ENCODE measurements at places on chromosomes 5 and 9. TPM values are rescaled to one million over a fixed set of nuclear protein-coding genes. Genes with fewer than 3 reads are reported as not detected.

The CFAP90 gene
- not detected for total RNA-seq

DNA sequence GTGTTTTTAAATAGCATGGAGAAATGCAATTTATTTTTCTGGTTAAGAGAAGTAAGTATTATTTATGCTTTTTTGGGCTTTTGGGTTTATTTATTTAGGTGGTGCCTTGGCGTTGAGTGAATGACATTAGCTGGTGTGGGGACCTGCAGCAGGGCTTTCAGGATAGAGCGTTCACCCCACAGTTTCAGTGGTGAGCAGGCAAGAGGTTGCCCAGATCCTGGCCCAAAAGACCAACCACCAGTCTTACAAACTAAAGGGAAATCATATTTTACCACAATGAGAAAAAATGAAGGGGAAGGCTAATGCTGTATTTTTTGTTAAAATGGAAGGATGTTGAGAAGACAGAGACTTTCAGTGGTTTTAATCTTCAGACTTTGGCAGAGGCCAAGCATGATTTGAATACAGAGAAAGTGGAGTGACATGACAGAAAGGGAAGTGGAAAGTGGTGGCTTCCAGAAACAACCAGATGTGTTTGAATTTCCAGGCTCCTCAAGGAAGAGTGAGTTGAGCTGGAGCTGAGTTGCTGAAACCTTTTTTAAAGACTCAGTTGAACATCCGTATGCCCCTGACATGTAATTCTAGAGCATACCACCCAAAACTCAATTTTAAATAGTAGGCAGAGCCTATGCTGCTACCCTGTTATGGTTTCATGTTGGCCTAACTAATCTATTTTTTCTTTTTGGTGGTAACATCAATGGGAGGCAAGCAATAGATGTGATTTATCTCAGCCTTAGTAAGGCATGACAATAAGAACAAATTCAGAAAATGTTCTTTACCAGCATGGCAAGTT is 94.8 kb downstream of the AOPEP start:
- H3K4me3 ChIP-seq, result no peak overlapping the region
- H3K27ac ChIP-seq, result peak overlapping the region; percentile 33
- DNase-seq, result no peak
- H3K36me3 ChIP-seq, result peaks cover 5% of the 10 kb centered on the region
- peaks cover 81% of the 10 kb centered on the region for H3K4me1 ChIP-seq
- no peaks in the 10 kb centered on the region for H3K27me3 ChIP-seq

DNA sequence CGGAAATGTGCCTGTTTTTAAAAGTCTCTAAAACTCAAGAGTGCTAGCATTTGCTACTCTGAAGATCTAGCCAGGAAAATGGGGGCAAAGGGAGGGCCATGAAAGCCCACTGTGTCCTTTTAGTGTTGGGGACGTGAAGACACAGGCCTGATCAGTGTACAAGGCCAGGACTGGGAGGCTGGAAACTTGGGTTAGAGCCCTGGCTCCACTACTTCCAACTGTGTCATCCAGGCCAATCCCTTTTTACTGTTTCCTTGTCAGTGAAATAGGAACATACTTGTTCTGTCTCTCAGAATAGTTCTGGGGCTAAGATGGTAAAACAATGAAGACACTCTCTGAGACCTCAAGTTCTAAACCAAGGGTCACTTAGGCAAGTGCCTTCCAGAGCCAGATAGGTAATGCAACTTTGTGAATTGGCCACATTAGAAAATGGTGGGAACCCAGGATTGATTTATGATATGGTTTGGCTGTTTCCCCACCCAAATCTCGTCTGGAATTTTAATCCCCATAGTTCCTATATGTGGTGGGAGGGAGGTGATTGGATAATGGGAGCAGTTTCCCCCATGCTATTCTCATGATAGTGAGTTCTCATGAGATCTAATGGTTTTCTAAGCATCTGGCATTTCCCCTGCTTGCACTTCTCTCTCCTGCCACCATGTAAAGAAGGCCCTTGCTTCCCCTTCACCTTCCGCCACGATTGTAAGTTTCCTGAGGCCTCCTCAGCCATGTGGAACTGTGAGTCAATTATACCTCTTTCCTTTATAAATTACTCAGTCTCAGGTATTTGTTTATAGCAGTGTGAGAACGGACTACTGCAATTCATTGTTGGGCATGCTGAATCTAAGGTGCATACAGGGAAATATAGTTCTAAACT is 30.4 kb upstream of the B4GALT1 start:
- no peak for DNase-seq
- no peaks in the 10 kb centered on the region for H3K36me3 ChIP-seq
- H3K4me1 ChIP-seq, result peaks cover 8% of the 10 kb centered on the region
- no peak overlapping the region for H3K4me3 ChIP-seq
- H3K27ac ChIP-seq, result no peak overlapping the region

DNA sequence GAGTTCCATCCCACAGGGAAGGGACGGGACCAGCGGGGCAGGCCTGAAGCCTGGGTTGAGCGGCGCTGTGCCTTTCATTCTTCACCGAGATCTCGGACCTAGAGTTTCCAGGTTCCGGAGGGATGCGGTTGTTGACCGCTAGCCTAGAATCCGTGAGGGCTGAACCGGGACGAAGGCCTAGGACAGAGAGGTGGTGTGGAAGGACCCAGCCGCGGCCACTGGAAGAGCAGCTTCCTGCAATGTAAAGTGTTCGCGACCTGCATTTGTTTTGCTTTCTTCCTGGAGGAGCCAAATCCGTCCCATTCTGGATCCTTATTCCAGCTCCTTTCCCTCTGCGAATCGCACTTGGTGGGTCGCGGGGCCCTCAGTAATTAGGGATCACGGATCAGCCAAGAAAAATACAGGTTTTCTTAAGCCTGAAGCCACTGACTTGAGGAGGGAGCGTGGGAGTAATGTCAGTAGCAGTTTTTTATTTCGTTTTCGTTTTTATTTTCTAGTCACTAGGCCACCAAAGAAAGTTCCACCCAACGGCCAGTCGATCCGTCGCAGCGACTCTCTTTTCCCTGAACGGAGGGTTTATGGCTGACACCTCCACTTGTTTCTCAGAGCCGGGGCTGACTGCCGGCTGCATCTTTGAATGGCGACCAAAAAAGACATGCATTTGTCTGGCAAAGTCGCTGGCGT is 48.6 kb downstream of the ANXA2R start:
- no peaks in the 10 kb centered on the region for H3K36me3 ChIP-seq
- no peak for DNase-seq
- peak overlapping the region; percentile 98 for H3K27ac ChIP-seq
- H3K4me1 ChIP-seq, result peaks cover 42% of the 10 kb centered on the region

The PAX5 gene
- total RNA-seq, result not detected
